ENCODE measurements at places on chromosomes 6 and 20.

DNA sequence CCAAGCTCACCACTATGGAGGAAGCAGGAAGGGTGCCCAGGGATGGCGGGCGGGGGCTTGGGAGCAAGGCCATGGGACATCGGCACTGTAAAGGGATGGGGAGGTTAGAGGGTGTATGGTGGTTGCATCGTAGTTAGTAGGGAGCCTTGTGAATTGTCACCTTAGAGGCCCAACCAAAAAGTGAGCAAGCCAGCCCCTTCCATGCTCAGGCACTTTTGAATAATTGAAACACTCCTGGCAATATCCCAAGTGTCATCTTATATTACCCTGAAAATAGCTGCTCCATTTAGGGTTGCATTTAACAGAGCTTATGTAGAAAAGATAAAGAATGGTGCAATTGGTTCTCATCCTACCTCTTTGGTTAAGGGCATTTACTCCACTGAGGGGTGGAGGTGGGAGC lies 169.2 kb downstream of the SAMD5 start:
- no peak for DNase-seq

GRCh38 chr20:53260168-53260567 lies 288.0 kb downstream of the TSHZ2 start:
- DNase-seq: no peak

- no peak for DNase-seq
Observed at GRCh38 chr6:4668271-4669179, 107.7 kb upstream of the CDYL start.

GRCh38 chr6:101294051-101294638 lies 99.4 kb upstream of the GRIK2 start:
- no peak for DNase-seq

DNA sequence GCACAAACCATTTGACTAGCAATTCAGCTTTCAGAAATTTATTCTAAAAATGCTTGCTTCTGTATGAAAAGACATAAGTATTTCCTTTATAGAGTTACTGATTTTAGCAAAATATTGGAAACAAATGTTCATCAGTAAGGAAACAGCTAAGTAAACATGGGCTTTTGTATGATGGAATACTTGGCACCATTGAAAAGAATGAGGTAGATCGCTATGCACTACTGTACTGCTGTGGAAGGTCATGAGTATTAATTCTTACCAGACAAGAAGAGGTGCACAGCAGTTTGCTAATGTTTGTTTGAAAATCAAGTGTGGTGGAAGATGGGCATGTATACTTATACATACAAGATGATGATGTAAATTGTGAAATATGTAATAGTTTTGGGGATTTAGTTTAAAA lies 73.0 kb downstream of the FARS2 start:
- no peak for DNase-seq

- DNase-seq: no peak
Observed at GRCh38 chr20:41052742-41053419, 24.3 kb downstream of the TOP1 start.

DNA sequence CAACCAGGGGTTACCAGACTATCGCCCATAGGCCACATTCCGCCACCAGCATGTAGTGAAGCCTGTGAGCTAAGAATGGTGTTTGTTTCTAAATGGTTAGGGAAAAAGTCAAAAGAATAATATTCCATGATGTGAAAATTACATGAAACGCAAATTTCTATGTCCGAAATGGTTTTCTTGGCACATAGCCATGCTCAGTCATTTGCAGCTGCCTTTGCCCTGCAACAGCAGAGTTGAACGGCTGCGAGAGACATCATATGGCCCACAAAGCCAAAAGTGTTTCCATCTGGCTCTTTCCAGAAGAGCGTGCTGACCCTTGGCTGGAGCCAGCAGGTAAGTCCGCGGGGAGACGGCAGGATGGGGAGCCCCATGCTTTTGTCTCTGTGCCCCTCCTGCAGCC lies 60.7 kb downstream of the FAM120B start:
- DNase-seq: no peak

DNA sequence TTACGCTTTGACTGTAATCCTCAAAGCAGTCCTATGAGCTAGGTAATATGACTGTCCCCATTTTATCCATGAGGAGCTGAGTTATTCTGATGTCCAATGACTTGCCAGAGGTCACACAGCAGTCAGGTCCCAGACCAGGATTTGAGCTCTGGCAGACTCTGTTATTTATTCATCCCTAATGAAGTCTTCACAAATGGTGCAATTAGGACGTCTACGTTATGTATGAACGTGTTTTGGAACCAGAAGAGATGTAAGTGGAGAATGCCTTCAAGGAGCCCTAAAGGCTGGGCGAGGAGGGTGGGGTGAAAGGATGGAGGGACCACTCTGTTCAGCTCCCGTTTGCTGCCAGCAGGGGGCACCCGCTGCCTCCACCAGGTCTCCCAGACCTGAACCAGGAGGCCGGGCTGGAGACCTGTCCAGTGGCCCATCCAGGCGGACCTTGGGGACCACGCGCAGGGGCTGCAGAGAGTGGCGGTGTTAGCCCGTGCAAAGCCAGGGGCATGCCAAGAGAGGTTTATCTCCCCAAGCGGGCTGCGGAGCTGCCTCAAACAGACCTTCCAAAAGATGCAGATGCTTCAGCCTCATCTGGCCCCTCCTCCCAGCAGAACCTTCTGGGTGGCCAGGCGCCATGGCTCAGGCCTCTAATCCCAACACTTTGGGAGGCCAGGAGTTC lies 15.2 kb upstream of the ZNF335 start:
- peak; percentile 76 for DNase-seq

DNA sequence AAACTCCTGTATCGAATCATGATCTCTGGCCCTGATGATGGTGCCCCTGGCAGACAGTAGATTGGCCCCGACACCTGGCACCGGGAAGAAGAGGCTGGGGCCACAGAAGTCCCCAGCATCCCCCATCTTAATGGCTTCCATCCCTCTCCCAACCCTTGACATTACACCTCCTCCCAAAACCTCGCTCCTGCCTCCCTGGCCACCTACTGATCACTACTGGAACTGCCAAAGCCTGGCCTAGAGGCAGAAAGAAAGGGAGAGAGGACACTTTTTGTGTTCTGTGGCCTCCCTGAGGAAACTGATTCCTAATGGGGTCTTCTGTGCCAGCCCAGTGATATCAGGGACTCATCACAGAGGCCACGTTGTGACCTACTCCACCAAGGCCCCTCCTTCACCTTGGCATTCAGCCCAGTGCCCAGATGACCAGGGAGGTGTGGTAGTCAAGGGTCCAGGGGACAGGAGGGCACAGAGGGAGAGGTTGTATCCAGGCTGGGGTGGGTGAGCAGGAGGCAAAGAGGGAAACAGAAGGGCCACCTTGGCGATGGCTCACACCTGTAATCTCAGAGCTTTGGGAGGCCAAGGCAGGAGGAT lies 6.1 kb downstream of the C20orf173 start:
- DNase-seq: no peak

GRCh38 chr6:28940858-28941683 lies 17.3 kb upstream of the TRIM27 start:
- peak; percentile 88 for DNase-seq

DNA sequence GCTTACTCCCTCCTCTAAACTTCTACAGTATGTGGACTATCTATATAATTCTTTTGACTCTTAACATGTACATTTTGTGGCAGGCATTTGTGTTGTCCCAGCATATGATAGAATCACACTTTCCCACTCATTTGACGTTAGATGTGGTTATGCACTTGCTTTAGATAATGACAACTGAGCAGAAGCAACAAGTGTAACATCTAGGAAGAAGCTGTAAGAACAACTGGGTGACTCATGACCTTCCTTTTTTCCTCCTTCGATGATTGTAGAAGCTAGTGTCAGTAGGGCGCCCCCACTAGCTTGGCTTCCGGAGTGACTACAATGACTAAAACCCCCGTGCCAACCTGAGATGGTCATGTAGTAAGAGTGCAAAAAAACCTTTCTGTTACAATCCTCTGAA lies 74.6 kb upstream of the CEP85L start:
- DNase-seq: peak; percentile 49

DNA sequence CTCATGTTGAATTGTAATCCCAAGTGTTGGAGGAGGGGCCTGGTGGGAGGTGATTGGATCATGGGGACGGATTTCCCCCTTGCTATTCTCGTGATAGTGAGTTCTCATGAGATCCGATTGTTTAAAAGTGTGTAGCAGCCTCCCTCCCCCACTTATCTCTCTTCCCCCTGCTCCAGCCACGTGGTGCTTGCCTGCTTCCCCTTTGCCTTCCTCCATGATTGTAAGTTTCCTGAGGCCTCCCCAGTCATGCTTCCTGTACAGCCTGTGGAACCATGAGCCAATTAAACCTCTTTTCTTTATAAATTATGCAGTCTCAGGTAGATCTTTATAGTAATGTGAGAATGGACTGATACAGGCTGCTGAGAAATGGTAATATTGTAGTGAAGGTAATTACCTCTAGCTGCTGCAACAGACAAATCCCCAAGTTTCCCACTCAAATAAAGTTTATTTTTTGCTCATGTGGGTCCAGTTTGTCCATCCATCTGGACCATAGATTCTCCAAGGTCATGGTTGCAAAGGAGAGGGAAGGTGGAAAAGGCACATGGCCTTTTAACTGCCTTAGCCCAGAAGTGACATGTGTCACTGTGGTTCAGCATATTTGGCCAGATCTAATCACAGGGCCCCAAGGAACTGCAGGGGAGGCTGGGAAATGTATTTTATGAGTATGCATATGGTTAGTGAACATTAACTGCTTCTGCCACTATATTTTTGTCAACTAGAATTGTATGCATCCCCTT lies 89.2 kb downstream of the TRMT11 start:
- no peak for DNase-seq

GRCh38 chr20:15708984-15709598 lies 864.2 kb downstream of the KIF16B start:
- peak; percentile 8 for DNase-seq

DNA sequence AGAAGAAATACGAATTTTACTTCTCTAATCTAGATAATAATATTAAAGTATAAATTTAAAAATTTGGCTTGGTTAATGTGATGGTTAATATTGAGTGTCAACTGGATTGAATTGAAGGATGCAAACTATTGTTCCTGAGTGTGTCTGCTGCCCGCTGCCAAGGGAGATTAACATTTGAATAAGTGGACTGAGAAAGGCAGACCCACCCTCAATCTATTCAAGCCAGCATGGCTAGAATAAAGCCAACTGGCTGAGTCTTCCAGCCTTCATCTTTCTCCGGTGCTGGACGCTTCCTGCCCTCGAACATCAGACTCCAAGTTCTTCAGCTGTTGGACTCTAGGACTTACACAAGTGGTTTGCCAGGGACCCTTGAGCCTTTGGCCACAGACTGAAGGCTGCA lies 152.7 kb downstream of the TBXT start:
- DNase-seq: no peak

DNA sequence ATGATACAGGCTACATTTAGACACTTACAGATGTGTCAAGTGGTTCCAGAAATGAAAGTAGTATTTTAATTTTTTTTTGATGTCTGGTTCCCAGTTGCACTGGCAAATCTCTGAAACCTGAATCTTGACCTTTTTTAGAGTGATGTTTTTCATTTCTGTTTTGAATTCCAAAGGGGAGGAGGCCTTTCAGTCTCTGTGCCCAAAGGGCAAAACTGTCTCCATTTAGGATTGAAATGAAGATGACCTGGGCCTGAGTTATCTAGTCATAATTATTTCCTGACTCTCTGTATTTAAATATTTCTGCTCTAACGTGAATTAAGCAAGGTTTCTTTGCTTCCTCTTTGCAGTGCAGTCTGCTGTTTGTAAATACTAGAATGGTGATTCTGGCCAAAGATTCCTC lies 252.9 kb upstream of the ZFP64 start:
- no peak for DNase-seq

- no peak for DNase-seq
Observed at GRCh38 chr6:143614235-143614634, 63.5 kb upstream of the PHACTR2 start.

DNA sequence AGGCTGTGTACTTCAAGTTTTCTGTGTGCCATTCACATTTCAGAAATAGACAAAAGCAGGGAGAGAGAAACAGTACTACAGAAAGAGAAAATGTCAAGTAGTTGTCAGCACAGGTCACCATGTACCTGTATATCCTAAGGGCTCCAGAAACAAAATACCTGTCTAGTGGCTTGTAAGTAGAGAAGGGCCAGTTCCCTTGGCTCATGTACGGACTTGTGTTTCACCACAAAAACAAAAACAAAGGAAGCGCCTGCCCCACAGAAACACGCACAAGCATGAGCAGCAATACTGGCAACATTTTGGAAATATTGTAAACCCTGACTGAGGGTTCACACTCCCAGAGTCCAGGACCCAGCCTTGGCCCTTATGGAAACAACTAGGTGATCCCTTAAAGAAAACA lies 44.3 kb downstream of the CNKSR3 start:
- DNase-seq: no peak

- no peak for DNase-seq
Observed at GRCh38 chr20:23187751-23188150, 101.6 kb upstream of the CD93 start.

DNA sequence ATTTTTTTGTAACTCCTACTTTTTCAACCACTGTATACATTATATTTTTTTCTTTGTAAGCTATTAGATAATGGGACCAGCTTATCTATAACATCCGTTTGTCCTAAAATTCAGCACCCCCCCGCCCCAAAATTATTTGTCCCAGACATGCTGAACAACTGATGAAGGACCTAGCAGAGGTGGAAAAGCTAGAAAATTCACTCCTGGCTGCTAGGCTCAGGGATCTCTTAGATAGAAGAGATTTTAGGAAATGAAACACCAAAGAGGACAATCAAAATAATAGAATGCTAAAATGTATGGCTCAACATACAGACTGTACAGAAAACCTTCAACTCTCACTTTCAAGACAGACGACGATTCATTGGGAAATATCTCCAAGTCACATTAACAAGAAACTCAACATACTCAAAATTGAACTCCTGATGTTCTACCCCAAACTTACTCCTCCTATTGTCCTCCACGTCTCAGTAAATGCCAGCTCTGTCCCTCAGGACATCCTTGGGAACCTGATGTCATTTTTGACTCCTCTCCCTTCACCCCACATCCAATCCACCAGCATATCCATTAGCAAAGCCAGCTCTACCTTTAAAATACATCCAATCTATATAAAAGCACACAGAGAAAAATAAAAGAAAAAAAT lies 4.7 kb downstream of the SOD2 start:
- DNase-seq: no peak

GRCh38 chr6:19432966-19433498 lies 404.1 kb upstream of the ID4 start:
- DNase-seq: no peak

GRCh38 chr6:55954436-55954835 lies 79.0 kb upstream of the BMP5 start:
- no peak for DNase-seq

DNA sequence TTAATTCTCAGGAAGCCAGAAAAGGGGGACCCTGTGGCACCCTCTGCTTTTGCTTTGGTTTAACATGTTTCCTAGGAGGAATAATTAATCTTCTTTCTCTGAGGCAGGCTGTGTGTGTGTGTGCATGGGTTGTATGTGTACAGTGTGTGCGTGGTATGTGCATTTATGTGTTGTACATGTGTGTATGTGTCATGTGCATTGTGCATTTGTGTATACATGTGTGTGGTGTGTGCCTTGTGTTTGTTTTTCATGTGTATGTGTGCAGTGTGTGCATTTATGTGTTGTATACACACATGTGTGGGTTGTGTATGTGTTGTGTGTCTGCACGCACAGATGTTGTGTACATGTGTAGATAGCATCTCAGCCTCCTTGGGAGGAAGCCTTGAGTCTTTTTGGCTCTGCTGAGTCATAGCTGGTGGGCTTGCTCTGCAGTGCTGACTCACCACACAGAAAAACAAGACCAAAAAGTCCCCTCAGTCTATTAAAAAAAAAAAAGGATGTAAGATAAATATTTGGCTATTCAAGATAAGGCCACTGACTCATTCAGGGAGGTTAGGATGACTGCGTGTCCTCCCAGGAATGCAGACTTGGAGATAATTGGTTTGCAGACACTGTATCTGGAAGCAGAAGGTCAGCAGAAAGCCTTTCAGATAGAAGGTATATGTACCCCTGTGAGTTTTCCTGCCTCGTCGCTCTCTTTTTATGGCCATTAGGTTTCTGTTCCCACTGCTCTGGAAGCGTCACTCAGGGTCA lies 58.6 kb downstream of the SYNJ2 start:
- DNase-seq: no peak

Data from immature natural killer cell (primary cell).